ENCODE measurements at places on chromosomes 12 and 14. TPM values are rescaled to one million over a fixed set of nuclear protein-coding genes. Genes with fewer than 3 reads are reported as not detected.

The OAS3 gene
- 0.55 TPM for total RNA-seq

The AVPR1A gene
- 0.45 TPM for total RNA-seq

The ENTPD5 gene
- total RNA-seq, result 19.3 TPM

The BCL11B gene
- 0.17 TPM for total RNA-seq

The KRT6C gene
- total RNA-seq, result not detected

The ADAM21 gene
- 0.15 TPM for total RNA-seq

The MAPKAPK5 gene
- total RNA-seq, result 31.9 TPM

The C12orf57 gene
- total RNA-seq, result 230 TPM

The OR6C2 gene
- total RNA-seq, result not detected

The PRB2 gene
- not detected for total RNA-seq

The STAC3 gene
- 1.1 TPM for total RNA-seq

The SDR9C7 gene
- not detected for total RNA-seq

The GZMH gene
- not detected for total RNA-seq

The SMCO2 gene
- not detected for total RNA-seq

The TTC7B gene
- 40.3 TPM for total RNA-seq

The YLPM1 gene
- 51.8 TPM for total RNA-seq

The GLT1D1 gene
- 0.22 TPM for total RNA-seq

The CCDC38 gene
- total RNA-seq, result not detected

The DAO gene
- total RNA-seq, result not detected

The RTN1 gene
- 0.34 TPM for total RNA-seq

The KRT75 gene
- total RNA-seq, result not detected

The VDR gene
- total RNA-seq, result 4.6 TPM
